Endodermal cell (in vitro differentiated cells): ENCODE measurements at places on chromosomes 5 and 9.

GRCh38 chr5:142364251-142365145 lies 39.7 kb upstream of the SPRY4 start:
- peak; percentile 75 for DNase-seq

- DNase-seq = no peak
Observed at GRCh38 chr5:150035139-150035895, 34.8 kb downstream of the HMGXB3 start.

GRCh38 chr5:112077180-112077579 lies 320.2 kb upstream of the NREP start:
- DNase-seq = no peak

- no peak for DNase-seq
Observed at GRCh38 chr5:151758141-151758429, 346 bp downstream of the ATOX1 start.

DNA sequence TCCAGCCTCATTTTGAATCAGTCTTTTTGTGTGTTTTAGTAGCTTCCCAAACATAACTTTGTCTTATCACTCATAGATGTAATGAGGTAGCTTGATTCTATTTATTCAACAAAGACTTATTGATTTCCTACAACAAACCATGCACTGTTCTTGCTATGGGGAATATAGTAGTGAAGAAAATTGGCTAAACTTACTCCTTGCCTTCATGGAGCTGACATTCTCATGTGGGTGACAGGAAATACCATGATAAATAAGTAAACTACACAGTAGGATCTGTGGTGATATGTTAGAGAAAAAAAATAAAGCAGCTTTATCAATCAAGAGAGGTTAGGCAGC lies 255.7 kb upstream of the TNC start:
- no peak for DNase-seq

DNA sequence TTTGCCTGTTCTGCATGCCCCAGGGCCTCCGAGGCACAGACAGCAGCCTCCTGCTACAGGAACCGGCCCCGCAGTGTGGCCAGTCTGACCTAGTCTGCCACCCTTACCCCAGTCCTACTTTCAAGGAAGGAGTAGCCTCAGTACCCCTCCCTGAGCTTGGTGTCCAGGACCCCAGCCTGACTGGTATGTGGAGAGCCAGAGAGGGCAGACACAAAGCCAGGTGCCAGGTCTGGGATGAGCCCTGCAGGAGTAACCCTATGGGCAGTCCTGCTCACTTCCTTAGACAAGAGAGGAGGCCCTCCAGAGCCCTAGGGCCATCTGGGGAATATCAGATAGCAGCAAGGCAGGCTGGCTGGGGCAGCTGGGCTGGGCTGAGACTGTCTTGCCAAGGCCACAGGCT lies 67.8 kb downstream of the NRG2 start:
- DNase-seq = no peak

DNA sequence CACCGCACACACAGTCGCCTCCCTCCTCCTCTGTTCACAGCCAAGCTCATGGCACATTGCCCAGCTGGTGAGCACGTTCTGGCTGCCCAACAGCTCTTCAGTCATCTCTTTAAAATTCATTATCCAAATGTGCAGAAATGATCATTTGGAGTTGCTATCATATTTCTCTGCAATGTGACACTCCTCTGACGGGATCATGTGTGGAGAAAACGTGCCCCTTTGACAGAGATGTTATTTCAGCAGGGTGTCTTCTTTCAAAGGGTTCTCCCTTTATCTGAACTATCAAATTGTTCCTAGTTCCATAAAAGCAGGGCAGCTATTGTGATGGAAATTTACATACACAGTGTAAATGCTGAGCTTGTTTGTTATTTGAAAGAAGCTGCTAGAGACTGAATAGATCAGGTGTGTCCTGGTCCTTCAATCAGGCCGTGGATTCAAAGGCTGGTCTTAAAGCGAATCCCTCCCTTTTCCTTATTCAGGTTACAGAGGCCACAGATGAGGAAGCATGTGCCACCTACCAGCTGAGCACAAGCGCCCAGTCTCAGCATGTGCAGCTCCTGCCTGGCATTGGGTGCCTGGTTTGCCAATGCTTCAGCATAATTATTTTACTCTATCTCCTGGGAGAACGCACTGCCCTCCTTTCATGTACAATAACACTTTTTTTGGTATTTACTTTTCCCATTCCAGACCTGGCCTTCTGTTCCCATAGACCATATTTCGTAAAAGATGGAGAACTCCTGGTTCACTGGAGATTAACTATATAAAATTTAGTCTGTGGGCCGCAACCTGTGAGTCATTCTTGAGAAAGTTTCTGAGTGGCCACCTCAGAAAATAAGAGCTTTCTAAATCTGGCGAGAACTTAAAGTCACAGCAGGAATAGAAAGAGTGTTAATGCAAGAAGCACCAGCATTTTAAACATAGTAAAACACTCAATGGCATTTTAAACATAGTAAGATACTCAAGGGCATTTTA lies 433.7 kb downstream of the ENC1 start:
- DNase-seq = no peak

DNA sequence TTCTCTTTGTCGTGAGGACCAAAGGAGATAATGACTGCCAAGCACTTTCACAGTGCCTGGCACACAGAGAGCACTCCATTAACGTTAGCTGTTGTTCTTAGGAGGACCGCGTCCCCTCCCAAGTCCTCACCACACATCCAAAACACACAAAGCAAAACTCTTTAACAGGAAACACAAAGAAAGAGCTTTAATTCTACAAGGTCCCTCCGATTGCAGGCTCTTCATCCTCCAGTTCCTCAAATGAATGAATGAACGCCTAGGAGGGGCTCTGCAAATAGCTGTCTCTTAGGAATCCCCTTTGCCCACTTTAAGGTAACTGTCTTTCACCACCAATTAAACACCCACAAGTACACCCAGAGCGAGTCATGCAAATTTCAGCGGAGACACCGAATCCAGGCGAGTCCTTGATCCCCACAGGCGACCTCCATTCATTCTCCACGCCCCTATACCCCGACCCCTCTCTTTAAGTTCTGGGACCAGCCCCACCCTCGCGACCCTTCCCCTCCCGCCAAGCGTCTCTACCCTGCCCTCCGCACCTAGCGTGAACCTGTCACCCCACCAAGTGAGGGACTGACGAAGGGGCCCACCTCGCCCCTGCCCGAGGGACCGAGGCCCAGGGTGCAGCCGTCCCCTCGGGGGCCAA lies 644 bp downstream of the TSC1 start:
- DNase-seq = no peak
